ENCODE measurements at places on chromosomes 2 and 18.
A peak's percentile ranks its signal among the peaks of the same experiment; 100 is the strongest.

GRCh38 chr2:219252900-219253752, at the start of gene TUBA4B:
Gene TUBA4B, plus strand, starts transcription at chr2:219253243. Its CDS starts 165 bp downstream, at chr2:219253408.
- peak; percentile 29 for DNase-seq

DNA sequence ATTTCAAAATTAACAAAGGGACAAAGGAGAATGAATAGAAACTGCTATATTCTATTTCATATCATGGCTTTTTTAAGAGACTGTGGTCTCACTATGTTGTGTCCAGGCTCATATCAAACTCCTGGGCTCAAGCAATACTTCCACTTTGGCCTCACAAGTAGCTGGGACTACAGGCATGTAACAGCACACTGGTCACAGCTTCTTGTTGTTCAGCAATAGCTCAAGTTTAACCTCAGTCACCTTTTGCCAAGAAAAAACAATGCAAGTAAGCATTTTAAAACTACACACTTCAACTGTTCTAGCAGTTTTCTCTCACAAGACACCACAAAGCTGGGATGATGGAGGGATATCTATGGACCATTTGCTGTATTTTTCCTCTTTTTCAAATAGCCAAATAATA, 77.1 kb downstream of the ANKRD44 start:
- no peak for DNase-seq

- DNase-seq = no peak
These were observed 116.7 kb downstream of the KCNF1 start for GRCh38 chr2:11028407-11028916.

DNA sequence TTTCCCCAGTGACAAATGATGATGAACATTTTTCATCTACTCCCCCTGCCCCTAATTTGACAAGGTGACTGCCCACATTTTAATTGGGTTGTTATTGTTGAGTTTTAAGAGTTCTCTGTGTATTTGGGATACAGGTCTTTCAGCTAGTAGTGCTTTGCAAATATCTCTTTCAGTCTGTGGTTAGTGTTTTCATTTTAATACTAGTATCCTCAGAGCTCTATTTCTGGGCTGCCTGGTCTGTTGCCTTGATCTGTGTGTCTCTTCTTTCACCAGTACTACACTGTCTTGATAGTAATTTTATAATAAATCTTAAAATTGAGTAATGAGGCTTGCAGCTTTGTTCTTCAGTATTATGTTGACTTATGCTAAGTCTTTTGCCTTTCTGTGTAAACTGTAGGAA, 19.7 kb downstream of the EIF5B start:
- no peak for DNase-seq

GRCh38 chr2:118225666-118226065, 137.4 kb downstream of the INSIG2 start:
- DNase-seq = no peak

GRCh38 chr2:157508676-157509075, 64.8 kb upstream of the CYTIP start:
- no peak for DNase-seq

DNA sequence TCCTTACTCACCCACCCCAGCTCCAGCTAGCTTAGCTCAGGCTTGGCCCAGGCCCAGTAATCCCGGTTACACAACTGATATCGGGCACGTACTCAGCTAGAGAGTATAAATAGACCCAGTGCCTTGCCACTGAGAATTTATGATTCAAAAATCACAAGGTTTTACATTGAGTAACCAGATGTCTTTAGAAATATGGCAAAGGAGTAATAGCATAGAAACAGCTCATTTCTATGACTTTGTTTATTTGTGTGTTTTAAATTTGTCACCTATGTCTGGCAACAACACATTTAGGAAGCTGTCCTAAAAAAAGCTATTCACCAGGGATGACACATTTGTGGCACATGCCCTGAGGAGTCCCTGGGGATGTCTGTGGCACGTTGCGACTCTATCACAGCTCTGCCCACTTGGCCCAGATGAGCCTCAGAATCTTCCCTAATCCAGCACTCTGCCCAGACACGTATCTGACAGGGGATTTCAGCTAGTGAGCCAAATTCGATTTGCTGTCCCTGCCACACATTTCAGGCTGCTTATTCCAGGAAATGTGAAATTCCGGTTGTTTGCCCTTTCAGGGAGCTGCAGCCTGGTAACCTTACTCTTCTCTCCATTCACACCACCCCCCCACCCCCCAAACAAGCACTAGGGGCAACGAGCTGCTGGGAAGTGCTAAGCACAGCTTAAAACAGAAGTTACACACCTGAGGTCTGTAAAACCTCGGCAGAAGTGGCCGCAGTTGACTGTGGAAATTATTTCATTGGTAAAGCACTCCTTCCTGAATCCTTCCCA, 85.4 kb upstream of the ZCCHC2 start:
- DNase-seq = peak; percentile 57

DNA sequence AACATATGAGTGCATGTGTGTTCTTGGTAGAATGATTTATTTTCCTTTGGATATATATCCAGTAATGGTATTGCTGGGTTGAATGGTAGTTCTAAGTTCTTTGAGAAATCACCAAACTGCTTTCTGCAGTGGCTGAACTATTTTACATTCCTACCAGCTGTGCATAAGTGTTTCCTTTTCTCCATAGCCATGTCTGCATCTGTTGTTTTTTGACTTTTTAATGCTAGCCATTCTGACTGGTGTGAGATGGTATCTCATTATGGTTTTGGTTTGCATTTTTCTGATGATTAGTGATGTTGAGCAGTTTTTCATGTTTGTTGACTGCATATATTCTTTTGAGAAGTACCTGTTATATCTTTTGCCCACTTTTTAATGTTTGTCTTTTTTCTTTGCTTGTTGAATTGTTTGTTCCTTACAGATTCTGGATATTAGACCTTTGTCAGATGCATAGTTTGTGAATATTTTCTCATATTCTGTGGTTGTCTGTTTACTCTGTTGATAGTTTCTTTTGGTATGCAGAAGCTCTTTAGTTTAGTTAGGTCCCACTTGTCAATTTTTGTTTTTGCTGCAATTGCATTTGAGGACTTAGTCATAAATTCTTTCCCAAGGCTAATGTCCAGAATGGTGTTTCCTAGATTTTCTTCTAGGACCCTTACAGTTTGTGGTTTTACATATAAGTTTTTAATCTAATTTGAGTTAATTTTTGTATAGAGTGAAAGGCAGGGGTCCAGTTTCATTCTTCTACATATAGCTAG, 17.6 kb upstream of the KCNE4 start:
- no peak for DNase-seq

DNA sequence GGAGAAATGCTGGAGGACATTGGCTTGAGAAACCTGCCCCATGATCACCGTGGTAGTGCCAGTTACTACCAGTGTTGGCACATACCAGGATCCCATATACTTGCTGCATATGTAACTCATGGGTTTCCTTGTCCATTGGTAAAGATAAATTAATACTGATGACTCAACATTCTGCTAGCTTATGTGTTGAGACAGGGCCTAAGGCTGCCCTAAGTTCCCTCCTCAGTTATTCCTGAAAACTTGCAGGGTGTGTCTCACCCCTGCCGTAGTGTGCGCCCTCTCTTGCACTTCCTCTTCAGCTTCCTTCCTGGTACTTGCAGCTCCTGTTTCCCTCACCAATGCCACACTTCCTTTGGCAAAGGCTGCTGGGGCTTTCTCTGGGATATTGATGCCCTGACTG, 4.3 kb upstream of the INO80C start:
- no peak for DNase-seq

- DNase-seq = no peak
These were observed 260.2 kb downstream of the INSIG2 start for GRCh38 chr2:118348380-118349034.

- DNase-seq = no peak
These were observed 35.9 kb upstream of the EFHD1 start for GRCh38 chr2:232597362-232598079.

GRCh38 chr2:212659441-212659840, 120.8 kb upstream of the ERBB4 start:
- DNase-seq = no peak

GRCh38 chr2:207926133-207926988, 99.0 kb downstream of the PLEKHM3 start:
- DNase-seq = peak; percentile 57
